Ovary (tissue), 10 donors: ENCODE measurements at places on chromosomes 6 and 20. TPM values are rescaled to one million over a fixed set of nuclear protein-coding genes. Genes with fewer than 3 reads are reported as not detected.

DNA sequence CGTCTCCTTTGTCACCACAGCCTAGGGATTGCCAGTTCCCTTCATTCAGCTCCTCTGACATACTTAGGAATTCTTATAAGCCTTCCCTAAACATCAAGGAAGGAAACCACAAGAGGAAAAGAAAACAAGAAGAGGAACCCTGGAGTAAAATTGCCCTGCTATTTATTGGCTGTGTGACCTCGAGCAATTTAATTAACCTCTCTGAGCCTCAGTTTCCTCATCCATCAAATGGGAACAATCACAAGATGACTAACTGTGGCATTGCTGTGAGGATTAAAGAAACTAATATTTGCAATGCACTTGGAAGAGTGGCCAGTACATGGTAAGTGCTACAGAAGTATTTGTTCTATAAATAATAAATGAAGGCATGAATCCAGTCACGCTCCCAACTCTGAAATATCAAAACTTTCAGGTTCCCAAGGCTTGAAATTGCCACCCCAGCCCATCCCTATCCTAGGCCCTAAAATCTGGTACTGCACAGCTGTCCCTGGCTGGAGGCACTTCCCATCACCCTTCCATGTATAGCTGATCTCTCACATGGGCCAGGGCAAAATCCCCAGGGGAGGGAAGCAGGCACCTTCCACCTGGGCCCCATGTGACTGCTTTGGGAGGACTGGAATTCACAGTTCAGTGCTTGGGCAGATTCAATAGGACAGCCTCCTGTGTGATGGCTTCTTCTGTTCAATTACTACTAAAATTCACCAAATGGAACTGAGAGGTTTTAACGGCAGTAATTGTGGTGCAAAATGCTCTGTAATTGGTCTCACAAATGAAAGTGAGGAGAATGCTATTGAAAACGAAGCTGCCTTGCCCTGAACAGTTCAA lies 78.0 kb upstream of the MAFB start:
- DNase-seq, result no peak

- DNase-seq, result no peak
These were observed 12.9 kb downstream of the RPS6KA2 start for GRCh38 chr6:166614171-166614583.

DNA sequence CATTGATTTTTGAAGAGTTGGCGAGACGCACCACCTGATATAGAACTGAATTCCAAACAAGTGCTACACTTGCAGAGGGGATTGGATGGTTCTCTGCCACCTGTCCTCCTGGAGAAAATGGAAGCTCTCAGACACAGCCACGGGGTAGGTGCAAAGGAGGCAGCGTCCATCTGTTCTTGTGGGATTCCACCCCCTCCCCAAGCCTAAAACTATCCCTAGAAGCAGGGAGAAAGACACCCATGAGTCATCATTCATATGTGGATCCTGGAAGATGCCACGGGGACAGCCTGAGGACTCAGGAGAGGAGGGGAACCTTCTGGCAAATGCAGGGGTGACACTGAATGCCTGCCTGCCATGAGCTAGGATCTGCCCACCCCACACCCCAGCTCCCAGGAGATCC lies 171.3 kb upstream of the CST7 start:
- DNase-seq, result no peak

DNA sequence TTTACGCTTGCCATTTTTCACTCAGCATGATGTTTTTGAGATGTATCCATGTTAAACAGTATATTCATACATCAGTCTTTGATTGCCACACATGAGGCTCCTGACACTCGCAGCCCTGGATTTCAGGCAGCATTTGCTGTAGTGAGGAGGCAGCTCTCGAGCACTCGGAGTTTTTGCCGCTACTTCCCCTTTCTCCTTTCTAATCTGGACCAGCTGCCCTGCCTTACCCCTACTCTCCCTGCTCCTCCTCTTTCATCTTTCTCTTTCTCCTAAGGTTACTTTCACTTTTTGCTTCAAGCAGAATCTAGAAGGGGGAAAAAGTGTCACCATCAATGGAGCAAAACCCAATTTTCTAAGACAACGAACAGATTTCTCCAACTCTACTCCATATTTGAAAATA lies 5.9 kb upstream of the CST3 start:
- DNase-seq, result no peak

The TMEM181 gene
- 13.8 TPM for total RNA-seq
